ENCODE measurements at places on chromosomes 6 and 20.

DNA sequence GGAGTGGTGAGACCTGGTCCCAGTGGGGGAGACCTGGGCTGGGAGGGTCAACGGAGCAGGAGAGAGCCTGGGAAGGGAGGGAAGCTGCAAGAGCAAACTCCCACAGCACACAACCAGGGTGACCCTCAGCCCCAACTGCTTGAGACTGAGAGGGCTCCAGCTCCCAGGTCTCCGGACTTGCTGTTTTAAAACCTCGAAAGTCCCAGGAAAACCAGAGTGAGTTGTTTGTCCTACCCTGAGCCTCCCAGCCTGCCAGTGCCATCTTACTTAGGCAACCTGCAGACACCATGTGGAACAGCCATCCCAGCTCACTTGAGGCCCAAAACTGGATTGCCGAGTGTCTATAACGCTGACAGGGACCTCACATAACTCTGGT is 4.8 kb upstream of the NTSR1 start:
- DNase-seq: no peak

DNA sequence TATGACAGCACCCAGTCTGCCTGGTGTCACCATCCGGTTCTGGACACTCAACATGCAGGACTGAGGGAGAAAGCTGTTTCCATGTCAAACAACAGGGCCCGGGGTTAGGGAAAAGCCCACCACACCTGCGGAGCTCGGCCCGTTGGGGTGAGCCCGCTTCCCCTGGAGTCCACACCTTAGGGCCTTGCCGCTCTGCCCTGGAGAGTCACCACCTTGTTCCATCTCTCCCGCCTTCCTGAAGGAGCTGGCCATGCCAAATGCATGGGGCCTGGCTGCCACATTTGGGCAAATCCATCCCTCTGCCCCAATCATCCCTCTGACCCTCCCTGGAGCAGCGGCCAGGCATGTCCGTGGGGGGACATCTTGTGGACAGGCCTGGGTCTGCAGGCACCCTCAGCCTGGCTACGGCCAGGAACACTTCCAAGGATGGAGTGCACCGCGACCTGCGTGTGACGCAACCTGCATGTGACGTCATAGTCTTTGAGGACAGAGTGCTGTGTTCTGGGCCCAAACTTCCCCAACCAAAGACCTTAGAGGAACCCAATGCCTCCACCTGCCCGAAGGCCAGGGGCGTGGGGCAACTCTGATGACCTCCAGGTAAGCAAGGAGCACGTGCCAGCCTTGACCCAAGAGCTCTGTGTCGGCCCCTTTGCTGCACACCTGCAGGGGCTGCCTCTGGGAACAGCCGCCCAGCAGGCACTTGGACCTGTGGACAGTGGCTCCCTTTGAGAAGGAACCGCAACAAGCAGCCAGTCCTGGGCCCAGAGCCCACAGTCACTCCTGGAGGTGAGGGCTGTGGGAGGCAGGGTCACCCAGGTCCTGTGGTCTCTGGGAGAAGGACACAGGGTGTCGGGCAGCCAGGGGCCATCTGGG is 1.7 kb downstream of the CABLES2 start:
- peak; percentile 70 for DNase-seq

DNA sequence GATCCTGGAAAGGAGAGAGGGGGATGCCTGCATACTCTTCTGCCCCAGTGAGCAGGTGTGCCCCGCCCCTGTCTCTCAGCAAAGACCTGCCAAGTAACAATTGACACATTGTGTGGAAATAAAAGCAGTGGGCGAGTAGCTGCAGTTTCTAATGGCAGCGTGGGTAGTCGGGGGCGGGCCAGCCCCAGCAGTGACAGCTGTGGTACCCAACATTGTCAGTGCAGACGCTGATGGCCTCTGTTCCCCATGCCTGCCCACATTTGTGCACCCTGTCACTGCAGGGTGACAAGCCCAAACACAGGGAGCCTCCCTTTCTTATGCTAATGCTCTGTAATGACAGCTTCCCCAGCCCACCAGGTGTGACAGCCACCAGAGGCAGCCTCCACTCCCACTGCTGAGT is 491.7 kb downstream of the DHX35 start:
- no peak for DNase-seq

- no peak for DNase-seq
Measured at GRCh38 chr6:25239059-25239458, 40.1 kb upstream of the CARMIL1 start.

GRCh38 chr6:129786548-129786947 is 74.6 kb downstream of the TMEM244 start:
- peak; percentile 26 for DNase-seq

GRCh38 chr6:135624402-135625295 is 127.1 kb upstream of the AHI1 start:
- peak; percentile 85 for DNase-seq

DNA sequence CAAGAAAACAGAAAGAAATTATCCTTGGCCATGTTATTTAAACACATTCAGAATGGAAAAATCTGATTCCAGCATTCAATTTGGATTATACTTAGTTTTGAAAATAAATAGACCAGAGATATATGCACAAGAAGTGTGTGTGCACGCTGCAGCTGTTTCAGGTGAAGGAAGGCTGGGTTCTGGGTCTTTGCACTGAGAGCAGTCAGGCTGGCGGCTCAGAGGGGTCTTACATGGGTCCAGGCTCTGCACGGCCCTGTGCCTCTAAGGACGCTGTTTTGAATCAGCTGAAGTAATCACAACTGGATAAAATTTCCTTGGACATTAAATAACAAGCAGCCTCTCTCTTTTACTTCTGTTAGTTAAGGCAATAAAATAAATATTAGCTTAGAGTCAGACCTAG is 31.8 kb downstream of the GCLC start:
- no peak for DNase-seq

DNA sequence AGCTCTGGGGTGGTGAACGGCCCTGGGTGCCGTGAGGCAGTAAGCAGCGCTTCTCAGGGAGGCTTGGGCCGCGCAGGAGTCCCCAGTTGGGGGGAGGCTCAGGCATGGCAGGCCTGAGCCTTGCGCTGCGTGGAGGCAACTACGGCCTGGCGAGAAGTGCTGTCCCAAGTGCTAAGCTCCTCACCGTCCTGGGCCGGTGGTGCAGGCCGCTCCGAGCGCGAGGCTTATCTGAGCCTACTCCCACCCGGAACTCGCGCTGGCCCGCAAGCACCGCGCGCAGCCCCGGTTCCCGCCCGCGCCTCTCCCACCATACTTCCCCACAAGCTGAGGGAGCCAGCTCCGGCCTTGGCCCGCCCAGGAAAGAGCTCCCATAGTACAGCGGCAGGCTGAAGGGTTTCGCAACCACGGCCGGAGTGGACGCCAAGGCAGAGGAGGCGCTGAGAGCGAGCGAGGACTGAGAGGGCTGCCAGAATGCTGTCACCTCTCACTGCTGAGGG is 1.8 kb upstream of the WRNIP1 start:
- no peak for DNase-seq

- DNase-seq: no peak
Measured at GRCh38 chr20:16364320-16364687, 208.9 kb downstream of the KIF16B start.

DNA sequence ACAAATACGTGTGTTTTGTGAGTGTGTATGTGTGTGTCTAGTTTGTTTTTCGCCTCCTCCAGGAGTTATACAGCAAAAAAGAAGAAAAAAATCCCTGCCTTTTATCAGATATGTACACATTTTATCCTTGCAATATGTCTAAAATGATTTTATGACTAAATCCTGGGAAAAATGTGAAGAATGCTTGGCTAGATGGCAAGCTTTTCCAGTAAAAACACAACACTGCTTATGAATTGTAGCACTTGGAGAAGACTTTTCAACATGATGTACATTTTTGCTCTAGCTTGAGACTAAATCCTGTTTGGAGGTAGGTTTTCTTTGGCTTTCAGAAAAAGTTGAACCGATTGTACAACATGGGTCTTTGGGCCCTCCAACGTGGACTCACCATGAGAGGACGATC is 160.2 kb downstream of the GMPR start:
- peak; percentile 58 for DNase-seq

GRCh38 chr6:69783108-69783507 is 13.7 kb downstream of the LMBRD1 start:
- no peak for DNase-seq

DNA sequence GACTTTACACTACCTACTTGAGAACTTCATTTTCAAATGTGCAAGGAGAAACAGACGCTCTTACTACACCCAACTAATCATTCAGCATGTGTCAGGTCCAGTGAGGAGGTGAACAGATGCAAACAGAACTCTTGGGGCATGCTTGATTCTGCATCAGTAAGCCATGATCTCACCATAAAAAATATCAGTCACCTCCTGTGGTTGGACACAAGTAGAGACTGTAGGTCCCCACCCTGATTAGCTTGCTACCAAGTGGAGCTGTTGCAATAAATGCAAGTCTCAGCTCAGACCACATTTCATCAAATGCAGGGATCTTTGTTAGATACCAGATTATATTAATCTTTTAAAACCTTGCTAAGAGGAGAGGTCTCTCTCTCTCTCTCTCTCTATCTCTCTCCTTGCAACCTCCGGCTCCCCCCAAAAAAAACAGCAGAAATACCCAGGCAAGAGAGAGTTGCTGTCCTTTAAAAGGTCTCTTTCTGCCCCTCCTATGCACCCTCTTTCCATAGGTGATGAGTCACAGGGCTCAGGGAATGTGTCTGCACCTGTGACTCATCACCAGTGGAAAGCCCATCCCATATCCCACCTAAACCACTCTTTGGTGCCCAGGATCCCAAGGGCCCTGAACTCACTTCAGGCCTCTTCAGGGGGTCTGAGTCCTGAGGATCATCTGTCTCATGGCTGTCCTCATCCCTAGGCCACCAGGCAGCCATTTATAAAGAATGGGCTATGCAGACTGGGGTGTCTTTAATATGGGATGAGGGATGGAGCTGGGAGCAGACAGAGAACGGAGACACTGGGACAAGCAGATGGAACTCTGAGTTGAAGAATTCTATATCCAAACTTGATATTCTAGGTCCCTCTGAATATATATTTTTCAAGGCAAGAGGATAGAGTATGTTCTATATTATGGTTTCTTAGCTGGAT is 154.5 kb downstream of the QRSL1 start:
- no peak for DNase-seq

- DNase-seq: peak; percentile 96
Measured at GRCh38 chr6:155273431-155273830, 9.6 kb downstream of the CLDN20 start.

- DNase-seq: peak; percentile 59
Measured at GRCh38 chr6:128463942-128464341, 56.5 kb downstream of the PTPRK start.

DNA sequence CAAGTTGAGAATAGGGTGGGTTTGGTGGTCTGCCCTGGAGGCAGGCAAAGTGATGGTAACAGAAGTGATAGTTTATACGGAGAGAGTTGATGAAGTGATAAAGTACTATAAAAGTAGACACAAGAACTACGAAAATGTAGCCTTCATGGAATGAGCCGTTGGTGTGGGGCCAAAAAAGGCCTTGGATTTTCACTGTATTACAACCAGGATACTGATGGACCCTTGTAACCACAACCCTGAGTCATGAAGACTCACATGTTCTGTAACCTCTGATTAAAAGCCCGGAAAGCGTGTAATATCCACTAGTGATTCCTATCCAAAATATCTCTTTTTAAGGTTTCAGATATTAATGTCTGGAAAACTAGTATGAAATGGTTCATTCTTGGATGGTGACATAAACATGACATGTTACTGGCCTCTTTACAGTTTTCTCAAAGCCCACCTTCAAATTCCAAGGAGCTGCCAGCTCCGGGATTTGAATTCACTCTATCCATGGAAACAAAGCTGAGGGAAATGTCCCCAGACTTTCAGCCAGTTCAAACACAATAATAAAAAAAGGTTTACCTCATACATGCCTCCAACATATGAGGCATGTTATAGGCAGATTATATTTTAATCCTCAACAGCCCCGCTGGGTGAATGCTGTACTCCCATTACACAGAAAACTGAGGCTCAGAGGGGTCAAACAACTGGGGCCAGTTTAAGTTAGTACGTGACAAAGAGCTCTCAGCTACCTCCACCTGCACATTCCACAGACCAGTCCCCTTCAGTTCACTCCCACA is 55.4 kb downstream of the MRPL14 start:
- DNase-seq: peak; percentile 91

DNA sequence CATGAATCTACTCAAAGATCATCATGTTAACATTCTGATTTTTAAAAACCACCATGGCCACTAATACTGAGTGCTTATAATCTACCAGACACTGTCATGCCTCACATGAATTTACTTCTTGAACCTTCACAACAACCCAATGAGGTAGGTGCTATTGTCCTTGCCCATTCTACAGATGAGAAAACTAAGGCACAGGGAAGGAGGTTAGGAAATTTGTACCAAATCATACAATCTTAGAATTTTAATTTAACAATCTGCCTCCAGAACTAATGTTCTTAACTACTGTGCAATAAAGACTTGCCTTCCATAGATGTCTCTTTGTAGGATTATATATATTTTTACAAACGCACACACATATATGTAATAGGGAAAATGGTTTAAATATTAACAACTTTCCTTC is 269.5 kb downstream of the ALDH8A1 start:
- DNase-seq: no peak

- DNase-seq: no peak
Measured at GRCh38 chr6:90026216-90026615, 131.9 kb downstream of the GJA10 start.

DNA sequence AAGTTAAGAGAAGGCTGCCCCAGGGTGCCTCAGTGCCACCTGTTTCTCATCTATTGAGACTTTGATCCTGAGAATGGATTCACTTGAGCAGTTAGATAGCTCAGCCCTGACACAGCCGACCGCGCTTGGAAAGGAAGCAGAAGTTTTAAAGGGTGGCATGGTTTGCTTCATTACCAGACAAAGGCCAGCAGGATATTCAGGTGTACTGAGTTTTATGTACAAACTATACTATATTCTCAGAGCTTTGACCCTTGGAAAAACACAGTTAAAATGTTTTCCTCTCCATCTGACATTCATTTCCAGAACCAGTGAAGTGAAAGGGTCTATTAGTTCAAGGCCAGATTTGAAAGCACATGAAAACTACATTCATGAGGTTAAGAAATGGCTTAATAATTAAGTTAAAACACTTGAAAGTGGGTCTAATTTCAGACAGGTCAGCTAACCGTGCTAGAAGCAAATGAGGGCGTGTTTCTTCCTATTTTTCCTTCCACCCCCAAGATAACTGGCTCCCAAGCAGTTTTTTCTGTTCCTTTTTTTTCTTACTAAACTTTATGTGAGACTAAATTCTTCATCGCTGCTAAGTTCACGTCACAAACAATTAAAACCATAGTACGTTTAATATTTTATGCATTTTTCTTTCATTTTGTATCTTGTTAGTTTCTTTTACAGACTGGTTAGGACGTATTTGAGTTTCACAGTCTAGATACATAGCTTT is 385.3 kb upstream of the SOX4 start:
- no peak for DNase-seq

- peak; percentile 20 for DNase-seq
Measured at GRCh38 chr6:152503546-152503945, 133.6 kb downstream of the SYNE1 start.

GRCh38 chr6:111449129-111449528 is 33.9 kb downstream of the REV3L start:
- no peak for DNase-seq

DNA sequence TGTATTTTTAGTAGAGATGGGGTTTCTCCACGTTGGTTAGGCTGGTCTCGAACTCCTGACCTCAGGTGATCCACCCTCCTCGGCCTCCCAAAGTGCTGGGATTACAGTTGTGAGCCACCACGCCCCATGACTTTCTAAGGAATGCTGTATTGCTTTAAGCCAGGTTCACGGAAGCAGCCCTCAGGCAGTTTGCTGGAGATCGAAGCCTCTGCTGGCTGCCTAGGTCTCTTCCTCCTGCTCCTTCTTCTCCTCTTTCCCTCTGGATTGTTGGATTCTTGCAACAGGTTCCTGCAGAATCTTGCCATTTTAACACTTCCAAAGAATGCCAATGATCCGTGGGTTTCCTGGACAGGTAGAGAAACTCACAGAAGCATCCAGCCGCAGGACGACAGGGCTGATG is 29.3 kb upstream of the B4GALT5 start:
- no peak for DNase-seq

- no peak for DNase-seq
Measured at GRCh38 chr6:4420160-4420865, 284.9 kb upstream of the ECI2 start.

Data from choroid plexus epithelial cell (primary cell).